ENCODE measurements at places on chromosomes 2 and 18.

- no peak for DNase-seq
These were observed 78.0 kb upstream of the GAREM1 start for GRCh38 chr18:32548688-32549087.

GRCh38 chr2:76008001-76008702 is 297.4 kb upstream of the GCFC2 start:
- no peak for DNase-seq

GRCh38 chr2:159010340-159010739 is 41.9 kb downstream of the TANC1 start:
- DNase-seq: no peak

DNA sequence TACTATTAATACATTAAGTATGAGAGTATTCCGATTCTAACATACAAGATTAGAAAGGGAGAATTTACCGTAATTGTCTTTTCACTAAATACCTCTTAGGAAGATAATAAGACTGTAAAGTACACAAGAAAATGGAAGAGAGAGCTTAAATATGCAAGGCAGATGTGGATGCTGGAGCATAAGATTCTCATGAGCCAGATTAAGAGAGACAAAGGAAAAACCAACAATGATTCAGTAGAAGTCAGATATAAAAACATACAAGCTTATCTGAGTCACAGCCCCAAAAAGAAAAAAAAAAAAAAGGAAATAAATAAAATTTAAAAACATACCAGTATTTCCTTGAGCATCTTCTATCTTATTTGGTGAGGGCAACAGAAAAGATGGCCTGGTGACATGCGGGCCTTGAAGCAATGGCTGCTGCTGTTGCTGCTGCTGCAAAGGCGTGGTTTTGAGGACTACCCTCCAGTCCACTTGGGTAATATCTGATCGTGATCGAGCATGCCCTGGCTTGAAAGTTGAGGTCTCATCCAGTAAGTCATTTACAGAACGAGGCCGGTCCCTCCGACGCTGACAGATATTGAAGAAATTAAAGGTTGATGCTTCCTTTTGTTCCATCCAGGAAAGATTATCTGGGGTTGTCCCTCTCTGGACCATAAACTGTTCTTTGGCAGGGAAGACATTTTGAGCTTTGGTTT is 24.5 kb downstream of the PLEKHM3 start:
- no peak for DNase-seq

DNA sequence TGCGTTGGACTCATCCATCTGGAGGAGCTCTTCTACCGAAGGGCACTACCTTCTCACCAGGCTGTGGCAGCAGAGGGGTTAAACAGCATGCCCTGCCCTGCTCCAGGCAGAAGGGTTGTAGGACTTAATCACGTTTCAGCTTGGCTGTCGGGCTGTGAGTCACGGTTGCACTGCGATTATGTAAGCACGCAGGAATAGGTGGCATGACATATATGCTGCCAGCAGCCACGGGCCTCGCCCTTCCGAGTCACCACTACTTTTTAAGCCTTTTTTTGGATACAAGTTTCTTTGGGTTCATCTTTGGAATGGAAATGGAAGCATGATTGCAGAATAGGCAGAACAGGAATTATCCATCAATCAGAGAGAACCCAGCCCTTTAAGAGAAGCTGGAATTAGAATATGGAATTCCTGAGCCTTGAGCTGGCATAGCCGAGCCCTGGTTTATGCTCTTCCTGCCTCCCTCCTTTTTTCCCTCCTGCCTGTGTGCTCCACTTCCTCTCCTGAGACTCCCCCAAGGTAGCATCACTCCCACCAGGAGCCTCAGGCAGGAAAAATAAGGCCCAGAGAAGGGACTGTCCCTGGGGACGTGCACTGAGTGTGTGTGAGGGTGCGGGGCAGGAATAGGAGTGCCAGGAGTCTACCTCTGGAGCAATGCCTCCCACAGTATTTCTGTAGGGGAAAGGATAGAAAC is 86.8 kb downstream of the SEMA4F start:
- peak; percentile 98 for DNase-seq

- no peak for DNase-seq
These were observed 104.0 kb downstream of the PRPF40A start for GRCh38 chr2:152613235-152613634.

- no peak for DNase-seq
These were observed 70.2 kb upstream of the ITM2C start for GRCh38 chr2:230794497-230794896.

DNA sequence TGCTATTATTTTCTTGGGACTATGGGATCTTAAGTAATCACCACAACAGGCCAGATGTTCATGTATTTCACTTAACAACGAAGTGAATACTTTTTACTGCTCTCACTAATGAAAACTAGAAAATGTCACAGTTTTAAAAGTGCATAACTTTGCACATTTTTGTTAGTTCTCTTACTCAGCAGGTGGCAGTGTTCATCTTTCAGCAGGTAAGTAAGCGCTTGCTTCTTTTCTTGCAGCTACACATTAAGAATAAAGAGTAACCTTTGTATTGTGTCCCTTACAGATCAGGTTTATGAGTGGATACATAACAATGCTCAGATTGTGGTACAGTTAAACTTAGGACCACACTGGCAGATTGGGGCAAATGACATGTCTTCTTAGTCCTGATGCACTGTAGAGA is 61.0 kb downstream of the DAW1 start:
- no peak for DNase-seq

- DNase-seq: no peak
These were observed 191.5 kb downstream of the SLC8A1 start for GRCh38 chr2:40260437-40260836.

DNA sequence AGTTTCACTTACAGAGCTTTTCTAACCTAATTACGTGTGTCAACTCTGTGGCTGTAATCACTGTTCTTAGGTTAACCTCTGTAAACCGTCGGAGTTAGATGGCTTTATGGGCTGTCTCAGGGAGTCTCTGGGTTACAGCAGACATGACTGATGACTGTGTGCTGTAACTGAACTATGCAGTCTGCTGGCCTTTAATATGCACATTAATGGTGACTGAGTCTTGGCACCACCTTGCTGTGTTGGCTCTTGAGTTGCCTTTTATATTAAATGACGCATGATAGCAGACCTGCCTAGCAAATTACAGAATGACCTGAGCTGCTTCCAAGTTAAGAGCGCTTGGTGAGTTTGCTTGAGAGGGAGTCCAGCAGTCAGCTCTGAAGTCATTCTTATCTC is 90.1 kb downstream of the ACKR3 start:
- DNase-seq: peak; percentile 18

GRCh38 chr18:36757081-36757480 is 71.7 kb downstream of the TPGS2 start:
- DNase-seq: peak; percentile 20

DNA sequence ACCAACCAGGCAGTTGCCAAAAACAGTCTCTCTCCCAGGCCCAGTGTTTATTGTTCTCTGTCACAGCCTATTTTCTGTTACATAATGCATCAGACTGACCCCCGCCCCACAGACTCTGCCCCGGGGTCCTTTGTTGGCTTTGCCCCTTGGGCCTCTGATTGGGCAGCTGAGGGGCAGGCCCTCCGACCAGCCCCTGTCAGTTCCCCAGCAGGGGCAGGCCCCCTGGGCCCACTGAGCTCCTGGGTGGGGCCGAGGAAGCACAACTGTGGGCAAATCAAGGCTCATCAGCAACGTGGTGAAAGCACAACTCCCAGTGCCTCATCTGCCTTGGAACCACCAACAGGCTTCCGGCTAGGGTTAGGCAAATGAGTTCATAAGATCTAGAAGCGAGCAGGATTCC is 160.1 kb upstream of the MYCN start:
- DNase-seq: no peak

GRCh38 chr2:29146197-29146596 is 31.0 kb downstream of the CLIP4 start:
- DNase-seq: no peak

- no peak for DNase-seq
These were observed 6.8 kb downstream of the RAX start for GRCh38 chr18:59266459-59266858.

DNA sequence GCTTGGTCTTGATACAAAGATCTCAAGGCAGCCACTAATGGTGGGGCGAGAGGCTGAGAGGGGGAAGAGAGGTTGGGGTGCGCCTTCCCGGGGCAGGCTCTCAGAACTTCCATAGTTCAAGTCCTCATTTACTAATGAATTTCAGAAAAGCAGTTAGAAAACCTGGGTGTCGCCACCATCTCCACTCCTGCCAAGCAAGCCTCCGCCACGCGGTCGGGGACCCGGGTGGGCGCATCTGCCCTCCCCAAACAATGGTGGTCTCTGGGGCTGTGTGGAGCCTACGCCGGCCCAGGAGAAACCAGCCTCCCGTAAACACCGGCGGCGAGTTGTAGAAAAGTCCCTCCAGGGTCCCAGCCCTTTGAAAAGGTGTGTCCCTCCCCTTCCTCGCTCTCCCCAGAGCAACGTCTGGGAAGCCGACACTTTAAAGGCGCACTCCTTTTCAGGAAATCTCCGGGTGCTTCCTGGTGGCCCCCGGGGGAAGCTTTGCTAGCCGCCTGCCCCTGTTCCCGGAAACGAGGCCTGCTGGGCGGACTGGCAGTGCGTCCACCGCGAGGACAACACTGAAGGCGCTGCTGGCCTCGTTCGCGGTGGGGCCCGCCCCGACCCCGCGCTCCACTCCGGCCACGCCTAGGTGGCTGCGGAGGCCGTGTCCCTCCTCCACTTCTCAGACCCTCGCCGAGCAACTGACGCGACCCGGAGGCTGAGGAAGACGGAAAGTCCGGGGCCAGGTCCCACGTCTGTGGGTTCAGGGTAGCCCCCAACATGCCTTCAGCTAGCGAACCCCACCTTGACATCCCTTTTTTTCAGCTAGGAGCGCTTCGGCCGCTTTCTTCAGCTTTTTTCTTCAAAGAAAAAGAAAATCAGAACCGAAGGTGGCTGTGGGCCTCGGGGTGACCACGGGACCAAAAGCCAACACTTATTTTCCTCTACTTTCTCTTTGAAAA is 16.8 kb downstream of the EVX2 start:
- DNase-seq: no peak

- DNase-seq: peak; percentile 90
These were observed at the start of gene PLEKHA3 for GRCh38 chr2:178480227-178481181. TSS of gene PLEKHA3 (plus strand) at chr2:178480457. CDS start at chr2:178480870, 413 bp downstream.
